ENCODE measurements at places on chromosomes 12 and 14.

- H3K27ac ChIP-seq, result peak overlapping the region; percentile 89
- peaks cover 2% of the 10 kb centered on the region for H3K36me3 ChIP-seq
- H3K27me3 ChIP-seq, result no peaks in the 10 kb centered on the region
- peak overlapping the region; percentile 90 for H3K4me3 ChIP-seq
- H3K4me1 ChIP-seq, result peaks cover 12% of the 10 kb centered on the region
Measured at GRCh38 chr14:102516531-102517391, 7.2 kb upstream of the ANKRD9 start.

DNA sequence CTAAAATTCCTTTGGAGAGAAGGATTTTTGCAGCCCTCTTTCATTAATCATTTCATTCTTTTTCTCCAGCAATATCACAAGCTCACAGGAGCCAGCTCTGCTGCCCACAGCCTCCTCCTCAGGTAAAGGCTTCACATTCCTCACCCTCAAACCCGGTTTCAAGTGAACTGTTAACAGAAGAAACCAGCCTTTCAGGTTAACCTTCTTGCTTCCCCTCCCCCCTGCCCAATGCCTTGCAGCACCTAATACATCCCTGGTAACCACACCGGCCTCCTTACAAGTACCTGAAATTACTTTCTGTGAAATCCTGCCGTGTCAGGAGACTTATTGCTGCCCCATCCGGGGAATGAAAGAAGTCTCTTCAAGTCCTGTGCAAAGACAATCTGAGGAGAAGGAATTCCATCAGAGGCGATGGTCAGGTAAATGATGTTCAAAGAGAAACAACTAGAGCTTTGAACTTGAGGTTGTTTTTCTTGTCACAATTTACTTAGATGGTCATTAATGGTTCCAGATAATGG lies 111.2 kb downstream of the MYRFL start:
- H3K27me3 ChIP-seq, result peaks cover 4% of the 10 kb centered on the region
- H3K4me3 ChIP-seq, result no peak overlapping the region
- H3K27ac ChIP-seq, result no peak overlapping the region

DNA sequence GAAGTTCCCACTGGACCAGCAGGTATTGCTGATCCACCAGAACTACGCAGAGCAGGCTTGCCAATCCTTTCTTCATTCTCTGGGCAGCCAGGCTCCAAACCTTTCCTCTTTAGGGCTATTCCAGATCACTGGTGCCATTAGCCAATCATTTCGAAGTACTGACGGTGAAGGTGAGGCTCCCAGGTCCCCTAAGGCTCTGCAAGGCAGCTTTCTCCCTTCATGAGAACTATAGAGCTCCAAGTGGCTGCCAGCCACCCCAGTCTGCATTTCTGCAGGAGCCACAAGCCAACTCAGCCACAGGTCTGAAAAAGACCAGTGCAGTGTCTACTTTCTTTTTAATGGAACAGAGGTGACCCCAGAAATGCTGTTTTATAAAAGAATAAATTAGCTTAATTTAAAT lies 48.7 kb downstream of the RAB35 start:
- no peaks in the 10 kb centered on the region for H3K27me3 ChIP-seq
- H3K4me3 ChIP-seq, result no peak overlapping the region
- H3K36me3 ChIP-seq, result peaks cover 6% of the 10 kb centered on the region
- no peak overlapping the region for H3K27ac ChIP-seq

DNA sequence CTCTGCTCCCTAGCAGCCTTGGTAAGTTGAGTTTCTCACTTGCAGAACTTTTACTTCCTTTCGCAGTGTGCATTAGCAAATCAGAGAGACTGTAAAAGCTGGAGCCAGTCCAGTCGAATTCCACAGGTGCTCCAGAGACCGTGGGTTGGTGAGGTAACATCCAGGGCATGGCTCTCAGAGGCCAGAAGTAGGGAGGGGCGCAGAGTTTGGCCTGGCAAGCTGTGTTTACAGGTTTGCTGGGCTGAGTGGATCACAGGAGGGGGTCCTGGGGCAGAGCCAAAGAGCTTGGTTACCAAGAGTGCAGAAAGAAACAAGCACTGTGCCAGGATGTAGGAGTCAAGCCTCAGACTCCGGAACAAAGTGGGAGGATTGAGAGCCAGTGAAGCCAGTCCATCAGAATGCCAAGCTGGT lies 10.2 kb upstream of the BHLHE41 start:
- peaks cover 3% of the 10 kb centered on the region for H3K36me3 ChIP-seq
- H3K4me1 ChIP-seq, result peaks cover 48% of the 10 kb centered on the region
- H3K4me3 ChIP-seq, result peak overlapping the region; percentile 39

DNA sequence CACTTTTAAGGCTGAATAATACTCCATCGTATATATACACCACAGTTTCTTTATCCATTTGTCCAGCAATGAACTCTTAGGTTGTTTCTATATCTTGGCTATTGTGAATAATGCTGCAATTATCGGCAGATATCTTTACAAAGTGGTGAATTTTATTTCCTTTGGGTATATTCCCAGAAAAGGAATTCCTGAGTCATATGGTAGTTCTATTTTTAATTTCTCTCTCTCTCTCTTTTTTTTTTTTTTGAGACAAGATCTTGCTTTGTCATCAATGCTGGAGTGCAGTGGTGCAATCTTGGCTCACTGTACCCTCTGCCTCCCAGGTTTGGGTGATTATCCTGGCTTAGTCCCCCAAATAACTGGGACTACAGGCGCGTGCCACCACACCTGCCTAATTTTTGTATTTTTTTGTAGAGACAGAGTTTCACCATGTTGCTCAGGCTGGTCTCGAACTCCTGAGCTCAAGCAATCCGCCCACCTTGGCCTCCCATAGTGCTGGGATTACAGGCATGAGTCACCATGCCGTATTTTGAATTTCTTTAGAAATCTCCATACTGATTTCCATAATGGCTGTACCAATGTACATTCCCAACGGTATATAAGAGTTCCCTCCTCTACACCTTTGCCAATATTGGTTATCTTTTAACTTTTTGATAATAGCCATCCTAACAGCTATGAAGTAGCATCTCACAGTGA lies 98.4 kb downstream of the EFCAB11 start:
- no peaks in the 10 kb centered on the region for H3K27me3 ChIP-seq
- H3K36me3 ChIP-seq, result peaks cover 7% of the 10 kb centered on the region

GRCh38 chr12:68853396-68854077 lies 45.6 kb downstream of the MDM2 start:
- H3K4me1 ChIP-seq, result no peaks in the 10 kb centered on the region
- no peak for DNase-seq
- H3K27me3 ChIP-seq, result peaks cover 5% of the 10 kb centered on the region
- H3K4me3 ChIP-seq, result no peak overlapping the region
- H3K36me3 ChIP-seq, result no peaks in the 10 kb centered on the region

DNA sequence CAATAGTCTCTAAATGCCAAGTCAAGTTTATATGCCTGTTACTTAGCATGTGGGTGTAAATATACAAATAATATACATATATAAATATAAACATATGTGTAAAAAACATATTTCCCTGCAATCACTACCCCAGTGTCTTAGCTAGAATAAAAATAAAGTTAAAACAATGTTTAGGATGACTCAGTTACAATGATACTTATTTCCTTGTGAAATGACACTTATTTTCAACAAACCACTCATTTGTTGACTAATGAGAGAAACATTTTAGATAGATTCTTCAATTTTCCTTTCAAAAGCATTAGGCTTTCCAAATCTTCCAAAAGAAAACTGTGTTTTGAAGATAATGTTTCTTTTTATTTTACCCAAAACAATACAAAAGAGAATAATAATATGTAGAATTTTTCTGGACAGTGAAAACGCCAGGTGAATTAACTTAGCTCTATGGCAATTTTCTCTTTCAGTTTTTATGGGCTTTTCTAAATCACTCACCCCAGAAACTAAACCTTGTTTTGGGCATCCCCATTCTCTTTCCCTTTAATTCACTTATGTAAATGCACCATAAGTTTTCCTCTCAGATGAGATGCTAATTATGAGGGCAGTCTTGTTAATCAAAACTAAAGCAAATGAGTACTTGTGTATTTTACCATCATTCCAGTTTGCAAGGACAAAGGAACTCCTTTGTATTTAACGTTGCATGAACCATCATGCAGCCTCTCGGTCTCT lies 465.9 kb downstream of the BCAT1 start:
- H3K4me1 ChIP-seq, result peaks cover 2% of the 10 kb centered on the region
- peaks cover 1% of the 10 kb centered on the region for H3K27me3 ChIP-seq
- no peak overlapping the region for H3K4me3 ChIP-seq
- H3K36me3 ChIP-seq, result no peaks in the 10 kb centered on the region

DNA sequence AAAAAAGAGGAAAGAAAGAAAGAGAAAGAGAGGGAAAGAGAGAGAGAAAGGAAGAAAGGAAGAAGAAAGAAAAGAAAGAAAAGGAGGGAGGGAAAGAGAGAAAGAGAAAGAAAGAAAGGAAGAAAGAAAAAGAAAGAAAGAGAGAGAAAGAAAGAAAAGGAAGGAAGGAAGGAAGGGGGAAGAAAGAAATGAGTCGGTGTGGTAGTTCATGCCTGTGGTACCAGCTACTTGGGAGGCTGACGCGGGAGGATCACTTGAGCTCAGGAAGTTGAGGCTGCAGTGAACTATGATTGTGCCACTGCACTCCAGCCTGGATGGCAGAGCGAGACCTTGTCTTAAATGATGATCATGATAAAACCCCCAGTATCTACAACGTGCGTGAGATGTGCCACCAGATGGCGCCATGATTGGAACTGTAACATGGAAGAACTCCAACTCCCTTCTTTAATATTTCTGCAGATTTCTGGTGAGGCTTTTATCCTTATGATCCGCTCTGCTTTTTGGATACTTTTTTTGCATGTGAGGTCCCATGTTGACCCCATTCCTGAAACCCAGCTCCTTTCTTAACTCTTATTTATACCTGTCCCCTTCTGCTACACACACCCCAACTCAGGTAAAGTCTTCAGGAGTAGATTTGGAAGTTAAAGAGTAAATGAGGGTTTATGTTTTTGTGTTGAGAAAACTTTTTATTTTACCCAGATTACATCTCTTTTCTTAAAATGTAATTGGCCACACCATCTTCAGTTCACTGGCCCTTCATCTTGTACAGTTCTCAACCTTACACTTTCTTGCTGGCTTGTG lies 25.6 kb downstream of the RNASE10 start:
- H3K27ac ChIP-seq, result no peak overlapping the region
- peaks cover 2% of the 10 kb centered on the region for H3K36me3 ChIP-seq
- no peak overlapping the region for H3K4me3 ChIP-seq
- peaks cover 8% of the 10 kb centered on the region for H3K27me3 ChIP-seq
- DNase-seq, result peak; percentile 48
- H3K4me1 ChIP-seq, result peaks cover 8% of the 10 kb centered on the region

- peak overlapping the region; percentile 97 for H3K27ac ChIP-seq
- H3K27me3 ChIP-seq, result no peaks in the 10 kb centered on the region
- DNase-seq, result no peak
- H3K36me3 ChIP-seq, result no peaks in the 10 kb centered on the region
- peak overlapping the region; percentile 18 for H3K4me3 ChIP-seq
- peaks cover 47% of the 10 kb centered on the region for H3K4me1 ChIP-seq
Measured at GRCh38 chr12:4143896-4144295, 129.7 kb upstream of the CCND2 start.

DNA sequence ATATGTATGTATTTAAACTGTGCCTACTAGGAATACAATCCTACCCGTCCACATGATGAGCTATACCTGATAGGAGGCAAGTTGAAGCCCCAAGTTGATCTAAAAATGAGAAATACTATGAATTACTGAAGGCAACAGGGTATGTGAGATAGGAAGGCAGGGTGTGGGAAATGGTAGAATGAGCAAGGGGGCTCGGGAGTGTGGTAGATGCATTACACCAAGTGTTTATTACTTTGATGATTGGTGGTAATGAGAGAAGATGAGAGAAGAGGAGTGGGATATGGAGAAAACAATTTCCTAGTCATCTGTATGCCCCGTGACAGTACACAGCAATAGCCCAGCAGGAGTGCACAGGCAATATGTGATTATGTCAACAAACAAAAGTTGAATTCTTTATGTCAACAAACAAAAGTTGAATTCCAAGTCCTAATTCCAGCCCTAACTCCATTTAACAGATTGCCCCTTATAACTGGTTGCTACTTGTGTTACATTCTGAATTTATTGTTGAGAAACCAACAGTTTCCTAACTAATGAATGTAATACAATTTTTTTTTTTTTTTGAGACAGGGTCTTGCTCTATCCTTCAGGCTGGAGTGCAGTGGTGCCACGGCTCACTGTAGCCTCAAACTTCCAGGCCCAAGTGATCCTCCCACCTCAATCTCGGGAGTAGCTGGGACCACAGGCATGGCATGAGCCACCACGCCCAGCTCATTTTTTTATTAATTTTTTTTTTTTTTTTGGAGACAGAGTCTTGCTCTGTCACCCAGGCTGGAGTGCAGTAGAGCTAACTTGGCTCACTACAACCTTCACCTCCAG lies 2.5 kb downstream of the LPCAT3 start:
- H3K4me3 ChIP-seq, result no peak overlapping the region
- peaks cover 5% of the 10 kb centered on the region for H3K36me3 ChIP-seq

DNA sequence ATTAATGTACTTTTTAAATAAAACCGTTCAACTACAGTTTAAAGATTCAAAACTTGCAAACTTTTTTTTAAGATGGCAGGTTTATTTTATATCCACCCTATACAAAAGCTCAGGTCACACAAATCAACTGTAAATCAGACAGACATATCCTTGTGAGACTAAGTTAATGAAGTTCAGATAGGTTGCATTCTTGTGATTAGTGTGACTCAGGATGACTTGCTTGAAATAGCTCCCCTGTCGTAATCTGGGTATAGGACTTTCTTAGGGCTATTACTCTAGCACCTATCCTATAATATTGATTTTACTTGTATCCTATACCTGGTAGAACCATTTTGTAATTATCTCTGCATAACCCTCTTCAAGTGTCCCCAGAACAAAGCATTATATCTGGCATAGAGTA lies 9.5 kb upstream of the PRKD1 start:
- H3K27ac ChIP-seq, result no peak overlapping the region
- H3K4me3 ChIP-seq, result no peak overlapping the region
- H3K4me1 ChIP-seq, result no peaks in the 10 kb centered on the region
- DNase-seq, result no peak
- H3K27me3 ChIP-seq, result no peaks in the 10 kb centered on the region
- H3K36me3 ChIP-seq, result no peaks in the 10 kb centered on the region

GRCh38 chr12:45296046-45296586 lies 80.2 kb downstream of the ANO6 start:
- H3K27me3 ChIP-seq, result no peaks in the 10 kb centered on the region
- DNase-seq, result no peak
- no peak overlapping the region for H3K4me3 ChIP-seq
- peaks cover 6% of the 10 kb centered on the region for H3K4me1 ChIP-seq

- DNase-seq, result no peak
- H3K36me3 ChIP-seq, result peaks cover 22% of the 10 kb centered on the region
- no peak overlapping the region for H3K4me3 ChIP-seq
- H3K27me3 ChIP-seq, result no peaks in the 10 kb centered on the region
- no peaks in the 10 kb centered on the region for H3K4me1 ChIP-seq
- H3K27ac ChIP-seq, result no peak overlapping the region
Measured at GRCh38 chr12:120504587-120504986, 8.7 kb downstream of the DYNLL1 start.

- H3K27ac ChIP-seq, result peak overlapping the region; percentile 74
- peaks cover 10% of the 10 kb centered on the region for H3K36me3 ChIP-seq
- DNase-seq, result no peak
- no peaks in the 10 kb centered on the region for H3K27me3 ChIP-seq
Measured at GRCh38 chr14:66610154-66610563, 102.2 kb downstream of the GPHN start.

DNA sequence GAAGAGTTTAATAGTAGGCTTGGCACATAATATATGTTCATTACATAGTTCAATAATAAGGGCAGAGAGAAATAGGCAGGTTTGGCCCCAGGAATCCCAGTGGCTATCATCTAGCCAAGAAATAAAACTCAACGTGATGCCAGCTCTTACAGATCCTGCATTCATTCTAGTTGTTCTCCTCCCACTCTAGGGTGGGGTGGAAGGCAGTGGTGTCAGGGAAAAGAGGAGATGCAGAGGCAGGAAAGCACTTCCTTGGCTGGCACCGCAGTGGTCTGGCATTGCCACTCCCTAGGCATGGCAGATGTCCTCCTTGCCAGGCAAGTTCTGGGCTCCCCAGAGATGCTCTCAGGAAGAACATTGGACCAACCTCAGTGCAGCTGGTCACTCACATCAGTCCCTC lies 383.6 kb downstream of the GRIN2B start:
- peaks cover 2% of the 10 kb centered on the region for H3K4me1 ChIP-seq
- no peak for DNase-seq
- no peaks in the 10 kb centered on the region for H3K27me3 ChIP-seq
- no peak overlapping the region for H3K4me3 ChIP-seq
- no peaks in the 10 kb centered on the region for H3K36me3 ChIP-seq
- H3K27ac ChIP-seq, result no peak overlapping the region
